M059J (cell line): ENCODE measurements at places on chromosomes 3 and 15. TPM values are rescaled to one million over a fixed set of nuclear protein-coding genes. Genes with fewer than 3 reads are reported as not detected.

DGKG gene
- total RNA-seq = 14.4 and 16.7 TPM in 2 replicates

CYP8B1 gene
- not detected in 2 replicates for total RNA-seq

GPD1L gene
- 3.1 and 14.5 TPM in 2 replicates for total RNA-seq

DNA sequence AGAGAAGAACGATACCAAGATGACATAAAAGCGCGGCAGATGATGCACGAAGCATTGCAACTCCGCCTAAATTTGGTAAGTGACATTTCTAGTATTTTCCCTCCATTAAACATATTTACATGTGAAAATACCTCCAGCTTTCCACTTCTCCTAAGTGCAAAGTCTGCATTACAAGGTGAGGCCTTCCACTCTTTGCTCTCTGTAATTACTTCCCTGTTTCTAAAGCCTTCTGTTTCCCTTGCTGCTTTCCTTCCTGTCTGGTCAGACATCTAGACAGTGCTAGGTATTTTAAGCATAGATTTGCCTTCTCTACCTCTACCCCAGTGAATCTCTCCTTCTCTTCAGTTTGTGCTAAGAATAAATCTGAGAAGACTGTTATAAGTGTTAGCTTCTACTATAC is 1.9 kb downstream of the P2RY12 start:
- DNase-seq = no peak

- peak; percentile 72 for DNase-seq
Measured at GRCh38 chr3:59422312-59422711, 372.5 kb upstream of the CFAP20DC start.

GRCh38 chr15:72847033-72847432 is 63.5 kb upstream of the ADPGK start:
- DNase-seq = no peak

DNA sequence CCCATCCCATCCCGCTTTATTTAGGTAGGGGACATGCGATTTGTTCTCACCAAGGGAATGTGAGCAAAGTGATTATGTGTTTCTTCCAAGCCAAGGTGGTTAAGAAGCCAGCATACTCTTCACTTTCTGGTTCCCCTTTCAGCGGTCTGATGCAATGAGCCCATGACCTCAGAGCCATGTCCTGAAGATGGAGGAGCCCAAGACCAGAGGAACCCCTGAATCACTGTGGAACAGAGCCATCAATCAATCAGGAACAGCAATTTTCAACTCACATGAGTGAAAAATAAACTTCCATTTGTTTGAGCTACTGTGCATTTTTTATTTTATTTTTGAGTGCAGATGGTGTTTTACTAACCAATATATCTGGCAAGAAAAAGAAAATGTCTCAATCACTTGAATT is 10.8 kb downstream of the THRB start:
- no peak for DNase-seq

- no peak for DNase-seq
Measured at GRCh38 chr15:70513819-70514218, 249.5 kb downstream of the UACA start.

GRCh38 chr3:52068055-52068571 is 11.7 kb upstream of the DUSP7 start:
- DNase-seq = no peak
